ENCODE measurements at places on chromosomes 6 and 20. TPM values are rescaled to one million over a fixed set of nuclear protein-coding genes. Genes with fewer than 3 reads are reported as not detected.

Gene TTLL9
- total RNA-seq = 0.34 TPM

Gene MOXD1
- 8.4 TPM for total RNA-seq

GRCh38 chr6:103854059-103854458 lies 1005.7 kb downstream of the HACE1 start:
- H3K4me1 ChIP-seq = no peaks in the 10 kb centered on the region
- H3K27me3 ChIP-seq = no peaks in the 10 kb centered on the region
- no peaks in the 10 kb centered on the region for H3K36me3 ChIP-seq
- H3K4me3 ChIP-seq = no peak overlapping the region
- H3K27ac ChIP-seq = no peak overlapping the region

- H3K4me1 ChIP-seq = peaks cover 27% of the 10 kb centered on the region
- no peak overlapping the region for H3K4me3 ChIP-seq
Observed at GRCh38 chr6:37089783-37090182, 80.2 kb upstream of the PIM1 start.

GRCh38 chr6:2857580-2858337 lies 16.1 kb upstream of the SERPINB1 start:
- DNase-seq = peak; percentile 87
- no peaks in the 10 kb centered on the region for H3K27me3 ChIP-seq
- H3K36me3 ChIP-seq = no peaks in the 10 kb centered on the region
- peak overlapping the region; percentile 95 for H3K27ac ChIP-seq

DNA sequence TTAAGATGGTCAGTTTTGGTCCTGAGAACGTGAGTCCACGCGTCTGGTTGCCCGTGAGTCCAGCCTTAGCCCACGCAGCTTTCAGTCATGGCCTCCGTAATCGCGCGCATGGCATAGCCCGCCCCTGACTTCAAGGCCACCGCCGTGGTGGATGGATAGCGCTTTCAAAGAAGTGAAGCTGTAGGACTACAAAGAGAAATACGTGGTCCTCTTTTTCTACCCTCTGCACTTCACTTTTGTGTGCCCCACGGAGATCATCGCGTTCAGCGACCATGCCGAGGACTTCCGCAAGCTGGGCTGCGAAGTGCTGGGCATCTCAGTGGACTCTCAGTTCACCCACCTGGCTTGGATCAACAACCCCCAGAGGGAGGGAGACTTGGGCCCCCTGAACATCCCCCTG lies 142.0 kb upstream of the MCHR2 start:
- no peaks in the 10 kb centered on the region for H3K36me3 ChIP-seq
- H3K27ac ChIP-seq = no peak overlapping the region
- no peaks in the 10 kb centered on the region for H3K27me3 ChIP-seq
- no peaks in the 10 kb centered on the region for H3K4me1 ChIP-seq
- no peak overlapping the region for H3K4me3 ChIP-seq

DNA sequence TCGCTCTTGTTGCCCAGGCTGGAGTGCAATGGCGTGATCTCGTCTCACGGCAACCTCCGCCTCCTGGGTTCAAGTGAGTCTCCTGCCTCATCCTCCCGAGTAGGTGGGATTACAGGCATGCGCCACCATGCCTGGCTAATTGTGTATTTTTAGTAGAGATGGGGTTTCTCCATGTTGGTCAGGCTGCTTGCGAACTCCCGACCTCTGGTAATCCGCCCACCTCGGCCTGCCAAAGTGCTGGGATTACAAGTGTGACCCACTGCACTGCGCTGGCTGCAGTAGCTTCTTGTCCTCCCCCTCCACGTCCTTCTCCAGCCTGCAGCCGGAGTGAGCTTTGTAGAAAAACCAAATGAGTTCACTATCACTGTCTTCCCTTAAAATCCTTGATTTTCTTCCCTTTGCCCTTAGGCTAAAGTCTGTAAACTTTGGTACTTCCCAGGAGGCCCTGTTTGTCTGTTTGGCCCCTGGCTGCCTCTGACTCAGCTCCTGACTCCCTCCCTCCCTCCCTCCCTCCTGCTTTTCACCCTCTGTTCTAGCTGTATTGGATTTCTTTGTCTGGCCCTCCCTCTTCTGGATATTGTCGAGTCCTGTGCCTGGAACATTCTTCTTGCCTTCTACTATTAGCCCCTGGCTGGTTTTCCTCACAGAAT lies 12.9 kb downstream of the PARD6B start:
- no peaks in the 10 kb centered on the region for H3K4me1 ChIP-seq
- H3K4me3 ChIP-seq = no peak overlapping the region
- H3K36me3 ChIP-seq = no peaks in the 10 kb centered on the region
- no peaks in the 10 kb centered on the region for H3K27me3 ChIP-seq
- DNase-seq = no peak

DNA sequence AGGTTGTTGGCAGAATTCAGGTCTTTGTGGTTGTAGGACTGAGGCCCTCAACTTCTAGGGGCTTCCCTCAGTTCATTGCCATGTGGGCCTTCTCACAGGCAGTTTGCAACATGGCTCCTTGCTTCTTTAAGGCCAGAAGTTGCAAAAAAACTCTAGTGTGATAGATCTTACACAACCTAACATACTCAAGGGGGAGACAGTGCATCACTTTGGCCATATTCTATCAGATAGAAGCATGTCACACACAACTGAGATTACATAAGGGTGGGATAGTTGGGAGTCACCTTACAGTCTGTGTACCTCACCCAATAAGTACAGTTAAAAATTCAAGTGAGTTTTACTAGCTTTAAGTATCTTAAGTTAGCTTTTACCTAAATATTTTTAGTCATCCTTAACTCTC lies 1.6 kb downstream of the SIRPD start:
- H3K27ac ChIP-seq = no peak overlapping the region
- no peaks in the 10 kb centered on the region for H3K27me3 ChIP-seq
- DNase-seq = no peak
- H3K4me3 ChIP-seq = no peak overlapping the region
- no peaks in the 10 kb centered on the region for H3K4me1 ChIP-seq

- no peak for DNase-seq
- H3K36me3 ChIP-seq = no peaks in the 10 kb centered on the region
- no peak overlapping the region for H3K27ac ChIP-seq
Observed at GRCh38 chr20:62507323-62507722, 31.5 kb upstream of the GATA5 start.
